ENCODE measurements at places on chromosomes 3 and 15.

DNA sequence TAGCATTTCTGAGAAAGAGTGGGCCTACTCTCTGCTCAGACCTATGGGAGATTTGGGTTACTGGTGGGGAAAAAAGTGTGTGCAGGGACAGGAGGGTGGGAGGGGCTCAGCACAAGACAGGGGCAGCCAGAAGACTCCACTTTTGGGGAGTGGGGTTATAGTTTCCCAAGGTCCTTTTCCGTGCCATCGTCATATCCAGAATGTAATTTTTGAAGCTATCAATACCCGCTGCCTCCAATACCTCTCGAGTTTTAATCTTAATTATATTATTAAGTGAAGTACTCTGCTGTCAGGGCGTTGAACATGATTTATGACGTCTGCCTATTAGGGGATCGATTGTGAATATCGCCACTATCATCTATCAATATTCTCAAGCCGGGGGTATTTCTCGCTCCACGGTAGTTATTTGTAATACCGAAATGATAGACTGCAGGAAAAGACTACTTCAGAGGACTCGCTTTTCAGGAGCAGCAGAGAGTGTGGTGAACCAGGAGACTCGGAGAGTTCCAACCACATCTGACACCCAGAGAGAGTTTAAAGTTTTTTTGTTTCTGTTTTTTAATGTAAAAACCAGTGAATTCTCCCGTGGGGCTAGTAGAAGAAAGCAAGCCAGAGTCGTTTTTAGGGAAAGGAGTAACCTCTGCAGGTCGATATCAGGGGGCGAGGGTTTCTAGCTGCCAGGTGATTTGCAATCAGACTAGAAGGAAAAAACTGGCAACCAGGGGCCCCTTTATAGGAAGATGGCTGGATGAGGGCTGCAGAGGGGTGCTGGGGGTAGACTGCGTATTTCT is 20.6 kb downstream of the NR2F2 start:
- no peak for DNase-seq

DNA sequence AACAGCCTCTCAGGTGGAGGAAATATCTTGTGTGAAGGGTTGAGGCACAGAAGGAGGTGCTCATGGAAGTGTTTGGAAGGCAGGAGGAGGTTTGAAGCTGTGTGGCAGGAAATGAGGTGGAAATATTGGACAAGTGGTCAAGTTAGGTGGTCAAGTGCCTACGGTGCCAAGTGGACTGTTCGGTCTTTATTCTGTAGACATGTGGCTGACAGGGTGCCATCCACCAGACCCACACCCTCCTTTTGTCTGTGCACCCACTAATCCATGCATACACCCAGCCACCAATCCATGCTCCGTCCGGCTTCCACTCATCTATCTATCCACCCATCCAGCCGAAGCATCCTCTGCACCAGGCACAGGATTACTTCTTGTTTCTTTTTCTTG is 2.2 kb downstream of the SLC6A20 start:
- no peak for DNase-seq

DNA sequence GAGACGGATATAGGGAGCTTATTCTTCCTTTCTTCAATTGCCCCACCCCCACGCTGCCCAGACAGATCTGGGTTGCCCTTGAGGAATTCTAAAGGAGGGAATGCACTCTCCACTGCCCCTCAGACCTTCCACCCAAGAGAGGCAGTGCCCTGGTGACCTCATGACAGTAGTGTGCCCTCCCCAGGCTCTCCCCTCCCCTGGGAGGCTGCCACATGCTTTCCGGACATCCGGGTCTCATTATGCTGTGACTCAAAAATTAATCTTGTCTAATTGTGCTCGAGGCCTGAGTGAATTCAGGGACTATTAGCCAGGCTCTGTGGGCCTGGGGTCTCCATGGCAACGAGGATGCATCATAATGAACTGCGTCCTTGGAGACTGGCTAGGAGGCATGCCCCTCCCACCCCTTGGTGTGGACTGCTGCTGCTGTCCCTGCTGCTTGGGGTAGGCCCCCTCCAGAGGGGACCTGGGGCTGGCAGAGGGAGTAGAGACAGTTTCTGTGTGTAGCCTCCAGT is 20.8 kb downstream of the CORO2B start:
- DNase-seq = no peak

GRCh38 chr3:17850448-17850847 is 108.0 kb upstream of the TBC1D5 start:
- no peak for DNase-seq

GRCh38 chr3:72369681-72370080 is 478.6 kb downstream of the SHQ1 start:
- DNase-seq = no peak

DNA sequence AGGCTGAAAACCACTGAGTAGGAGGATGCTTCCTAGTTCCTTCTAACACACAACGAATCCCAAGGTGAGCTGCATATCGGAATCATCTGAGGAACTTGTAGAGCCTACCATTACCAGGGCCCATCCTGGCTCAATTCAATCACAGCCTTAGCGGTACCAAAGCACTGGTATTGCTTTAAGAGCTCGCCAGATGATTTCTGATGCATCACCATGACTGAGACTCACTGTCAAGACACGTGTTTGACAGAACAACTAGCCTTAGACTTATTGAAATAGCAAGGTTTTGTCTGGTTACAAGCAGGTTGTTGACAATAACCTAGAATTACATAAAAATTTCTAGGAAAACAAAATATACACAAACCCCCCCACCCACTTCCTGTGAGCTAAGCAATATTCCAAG is 68.5 kb downstream of the CBLB start:
- no peak for DNase-seq

- DNase-seq = no peak
Observed at GRCh38 chr3:134666466-134666865, 15.6 kb upstream of the KY start.

- no peak for DNase-seq
Observed at GRCh38 chr3:131540143-131540542, 37.4 kb upstream of the MRPL3 start.

- DNase-seq = no peak
Observed at GRCh38 chr15:35929740-35930444, 383.9 kb upstream of the DPH6 start.

DNA sequence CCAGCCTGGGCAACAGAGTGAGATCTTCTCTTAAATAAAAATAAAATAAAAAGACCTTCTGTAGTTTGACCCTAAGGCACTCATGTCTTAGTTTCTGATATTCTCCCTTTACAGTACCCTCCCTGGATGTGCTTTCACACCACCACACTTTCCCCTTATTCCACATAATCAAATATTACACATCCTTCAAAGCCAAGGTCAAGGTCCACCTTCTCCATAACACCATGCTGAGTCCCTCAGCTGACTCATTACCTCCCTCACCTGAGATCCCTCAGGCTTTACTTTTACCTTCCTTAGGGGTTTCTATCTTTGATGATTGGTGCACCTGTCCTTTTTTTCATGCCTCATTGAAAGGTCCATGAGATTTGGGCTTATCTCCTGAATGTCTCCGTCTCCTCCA is 25.5 kb upstream of the MNS1 start:
- no peak for DNase-seq

DNA sequence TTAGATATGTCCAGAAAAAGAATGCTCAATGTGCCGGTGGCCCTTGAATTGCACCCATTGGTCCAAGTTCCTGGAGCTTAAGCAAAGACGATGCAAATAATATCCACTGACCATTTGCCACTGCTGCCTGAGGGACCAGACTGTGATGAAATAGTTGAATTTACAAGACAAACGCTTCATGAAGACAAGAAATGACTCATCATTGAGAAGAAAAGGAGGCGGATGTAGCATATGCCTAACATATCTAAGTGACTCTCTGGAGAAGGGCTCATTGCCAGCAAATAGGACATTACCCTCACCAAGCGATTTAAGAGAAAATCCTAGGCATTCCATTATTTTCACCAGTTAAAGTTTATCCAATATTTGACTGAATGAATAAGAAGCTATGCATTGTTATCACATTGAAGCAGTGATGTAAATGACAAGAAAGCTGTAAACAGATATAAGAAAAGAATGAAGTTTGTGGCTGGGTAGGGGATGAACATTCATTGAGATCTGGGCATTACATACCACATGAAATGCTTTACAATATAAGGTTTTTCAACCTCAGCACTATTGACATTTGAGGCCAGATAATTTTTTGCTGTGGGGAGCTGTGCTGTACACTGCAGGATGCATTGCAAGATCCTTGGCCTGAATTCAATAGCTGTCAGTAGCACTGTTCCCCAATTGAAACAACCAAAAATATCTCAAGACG is 48.9 kb upstream of the CPNE4 start:
- no peak for DNase-seq

DNA sequence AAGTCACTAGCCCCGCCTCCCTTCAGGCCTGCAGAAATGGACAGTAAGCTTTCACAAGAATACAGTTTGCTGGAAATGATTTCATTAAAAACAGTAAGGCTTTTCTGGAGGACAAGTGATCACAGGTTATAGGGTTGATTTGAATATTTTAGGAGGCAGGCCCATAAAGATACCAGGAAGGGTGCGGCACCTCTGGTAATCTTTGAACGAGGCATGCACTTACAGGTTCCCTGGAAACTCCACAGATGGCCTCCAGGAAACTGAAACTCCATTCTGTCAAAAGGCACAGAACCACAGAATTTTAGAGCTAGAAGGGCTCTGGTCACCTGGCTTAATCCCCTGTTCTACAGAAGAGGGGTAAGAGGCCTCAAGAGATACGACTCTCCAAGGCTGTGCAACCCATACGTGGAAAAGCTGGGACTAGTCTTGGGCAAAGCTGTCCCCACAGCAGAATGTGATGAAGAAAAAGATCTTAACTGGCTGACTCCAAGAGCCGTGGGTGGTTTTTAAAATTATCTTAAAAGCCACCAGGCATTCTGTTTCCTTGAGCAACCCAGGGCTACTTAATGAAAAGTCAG is 1.2 kb downstream of the STARD5 start:
- no peak for DNase-seq

GRCh38 chr3:107973152-107973551 is 117.7 kb downstream of the CD47 start:
- DNase-seq = no peak

- no peak for DNase-seq
Observed at GRCh38 chr3:13495351-13495813, 15.3 kb downstream of the HDAC11 start.

DNA sequence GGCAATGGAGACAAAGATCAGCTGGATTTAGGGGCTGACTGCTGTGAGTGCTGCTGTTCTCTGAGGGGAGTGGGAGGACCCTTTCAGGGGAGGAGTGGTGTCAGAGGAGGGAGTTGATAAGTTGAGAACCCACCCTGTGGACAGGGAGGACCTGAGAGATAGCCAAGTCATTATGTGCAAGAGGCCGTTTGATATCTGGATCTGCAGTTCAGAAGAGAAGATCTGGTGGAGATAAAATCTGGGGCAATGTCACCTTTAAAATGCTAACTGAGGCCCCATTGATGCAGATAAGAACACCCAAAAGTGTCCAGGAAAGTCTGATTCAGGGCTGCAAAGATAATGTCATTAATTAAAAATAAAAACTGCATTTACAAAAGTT is 256.1 kb upstream of the HES1 start:
- no peak for DNase-seq

DNA sequence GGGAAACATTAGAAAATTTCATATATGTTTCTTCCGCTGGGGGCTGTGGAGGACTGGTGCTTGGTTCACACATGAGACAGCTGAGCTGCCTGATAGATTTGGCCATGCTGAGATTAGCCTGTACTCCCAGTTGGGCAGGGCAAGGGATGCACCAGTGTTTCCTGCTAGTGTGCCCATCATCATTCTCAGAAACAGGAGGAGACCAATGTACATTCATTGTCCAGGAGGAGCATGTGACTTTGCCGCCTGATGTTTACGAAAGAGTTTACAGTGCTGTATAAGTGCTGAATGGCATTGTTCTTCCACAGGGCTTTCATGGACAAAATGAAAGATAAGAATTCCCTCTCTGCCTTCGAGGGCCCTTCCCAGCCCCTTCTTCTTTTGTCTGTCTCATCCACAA is 311.1 kb upstream of the THBS1 start:
- DNase-seq = no peak

- DNase-seq = no peak
Observed at GRCh38 chr3:105137911-105138310, 228.8 kb upstream of the ALCAM start.

- DNase-seq = no peak
Observed at GRCh38 chr3:20325563-20325962, 139.6 kb upstream of the SGO1 start.

GRCh38 chr3:168709073-168709472 is 613.3 kb upstream of the GOLIM4 start:
- no peak for DNase-seq

DNA sequence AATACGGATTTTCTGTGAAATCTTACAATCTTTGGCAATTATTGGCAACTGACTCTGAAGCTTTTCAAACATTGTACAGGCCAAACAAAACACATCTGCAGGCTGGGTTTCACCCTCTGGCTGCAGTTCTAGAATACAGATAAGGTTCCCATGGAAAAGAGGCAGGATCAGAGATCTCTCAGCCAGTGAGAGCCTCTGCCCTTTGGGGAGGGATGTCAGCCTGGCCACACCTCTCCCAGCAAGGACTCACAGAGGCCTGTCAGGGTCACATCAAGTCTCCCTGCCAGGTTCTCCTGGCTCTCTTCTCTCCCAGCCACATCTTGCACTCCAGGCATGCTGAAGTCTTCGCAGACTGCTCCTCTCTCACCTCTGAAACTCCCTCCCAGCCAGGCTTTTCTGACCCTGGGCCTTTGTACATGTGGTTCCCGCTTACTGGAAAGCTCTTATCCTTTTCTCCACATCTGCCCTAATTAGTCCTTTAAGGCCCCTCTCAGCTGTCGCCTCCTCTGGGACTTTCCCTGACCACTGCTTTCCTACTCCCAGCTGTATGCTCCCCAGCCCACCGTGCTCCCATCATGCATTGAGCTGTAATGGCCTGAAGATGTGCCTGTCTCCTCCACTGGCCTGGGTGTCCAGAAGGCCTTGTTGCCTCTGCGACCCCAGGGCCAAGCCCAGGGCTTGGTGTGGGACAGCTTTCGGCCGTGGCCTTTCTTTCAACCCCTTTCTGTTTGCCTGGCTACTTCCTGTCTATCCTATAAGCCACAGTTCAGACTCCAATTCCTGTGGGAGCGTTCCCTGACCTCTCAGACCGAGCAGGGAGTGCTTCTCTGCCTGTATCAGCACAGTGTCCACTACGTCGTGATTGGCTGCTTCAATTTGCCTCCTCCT is 4.3 kb downstream of the RBP1 start:
- no peak for DNase-seq

DNA sequence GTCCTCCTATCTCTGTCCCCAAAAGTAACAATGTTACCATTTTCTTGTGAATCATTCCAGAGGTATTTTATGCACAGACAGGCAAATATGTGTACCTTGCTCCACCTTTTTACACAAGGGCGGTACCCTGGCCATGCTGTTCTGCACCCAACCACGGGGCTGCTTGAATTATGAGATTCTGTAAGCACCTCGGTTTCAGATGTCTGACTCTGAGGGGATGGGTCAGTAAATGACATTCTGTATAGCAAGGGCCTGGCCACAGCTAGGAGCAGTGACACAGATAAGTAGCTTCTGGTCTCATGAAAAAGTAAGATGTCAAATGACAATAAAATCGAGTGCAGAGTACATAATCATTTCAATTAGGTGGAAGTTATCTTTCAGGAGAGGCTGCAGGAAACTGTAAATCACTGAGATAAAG is 30.4 kb upstream of the FLNB start:
- DNase-seq = no peak
